ENCODE measurements at places on chromosomes 5 and 9.
A peak's percentile ranks its signal among the peaks of the same experiment; 100 is the strongest.

GRCh38 chr5:110590187-110590586 lies 136.3 kb downstream of the TMEM232 start:
- peak; percentile 5 for DNase-seq

GRCh38 chr9:78354989-78355388 lies 58.1 kb downstream of the PSAT1 start:
- peak; percentile 11 for DNase-seq

DNA sequence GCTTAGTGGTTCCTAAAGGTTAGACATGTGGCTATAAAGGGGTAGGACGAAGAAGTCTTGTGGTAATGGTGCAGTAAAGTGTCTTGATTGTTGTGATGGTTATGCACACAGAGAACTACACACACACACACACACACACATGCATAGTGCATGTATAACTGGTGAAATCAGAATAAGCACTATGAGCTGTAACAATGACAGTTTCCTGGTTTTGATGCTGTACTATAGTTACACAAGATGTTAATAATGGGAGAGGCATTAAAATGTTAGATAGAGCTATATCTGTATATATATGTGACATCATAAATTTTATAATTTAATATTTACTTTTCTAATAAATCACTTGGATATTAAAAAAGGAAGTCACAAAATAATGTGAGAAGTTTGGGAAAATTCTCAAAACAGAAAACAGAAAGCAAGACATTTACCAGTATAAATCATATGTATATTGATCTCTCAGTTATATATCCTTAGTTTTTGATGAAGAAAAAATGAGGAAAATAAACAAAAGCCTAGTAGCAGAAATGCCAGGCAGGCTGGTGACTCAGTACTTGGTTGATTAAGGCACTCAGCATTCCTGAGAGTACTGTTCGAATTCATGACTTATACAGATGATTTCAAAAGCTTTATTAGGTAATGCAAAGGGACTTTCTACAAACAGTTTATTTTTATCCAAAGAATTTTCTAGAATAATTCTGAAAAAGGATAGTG lies 350.5 kb upstream of the DAB2 start:
- no peak for DNase-seq

GRCh38 chr5:142813220-142813619 lies 43.0 kb downstream of the ARHGAP26 start:
- DNase-seq, result no peak

GRCh38 chr5:138952962-138953361 lies 77.8 kb upstream of the LRRTM2 start:
- peak; percentile 44 for DNase-seq

DNA sequence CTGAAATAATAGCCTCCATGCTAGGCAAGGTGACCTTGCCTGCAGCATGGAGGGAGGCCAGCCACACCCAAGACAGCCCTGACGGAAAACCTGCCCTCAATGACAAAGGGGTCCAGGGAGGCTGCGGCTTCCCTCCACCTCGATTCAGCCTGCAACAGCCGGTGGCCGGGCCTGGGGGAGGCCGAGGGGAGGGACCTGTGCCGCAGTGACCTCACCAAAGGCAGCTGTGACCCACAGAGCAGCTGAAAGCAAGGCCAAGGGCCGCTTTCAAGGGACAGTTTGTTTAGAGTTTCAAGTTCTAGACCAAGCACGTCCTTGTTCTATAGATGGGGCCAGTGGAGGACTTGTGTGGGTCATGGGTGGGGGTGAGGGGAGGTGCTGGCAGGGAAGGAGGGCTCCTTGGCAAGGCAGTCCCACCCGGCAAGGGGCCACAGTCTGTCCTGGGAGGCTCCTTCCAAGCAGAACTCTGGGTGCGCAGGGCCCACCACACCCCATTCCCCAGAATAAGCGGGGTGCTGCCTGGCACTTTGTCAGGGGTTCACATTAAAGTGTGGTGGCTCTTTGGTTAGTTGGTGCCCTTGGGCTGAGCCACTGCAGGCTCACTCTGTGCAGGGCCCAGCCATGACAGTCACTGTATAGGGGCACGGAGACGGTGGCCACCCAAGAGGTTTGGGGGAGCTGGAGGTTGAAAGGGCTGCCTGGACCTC lies 226.5 kb downstream of the FANCC start:
- no peak for DNase-seq

DNA sequence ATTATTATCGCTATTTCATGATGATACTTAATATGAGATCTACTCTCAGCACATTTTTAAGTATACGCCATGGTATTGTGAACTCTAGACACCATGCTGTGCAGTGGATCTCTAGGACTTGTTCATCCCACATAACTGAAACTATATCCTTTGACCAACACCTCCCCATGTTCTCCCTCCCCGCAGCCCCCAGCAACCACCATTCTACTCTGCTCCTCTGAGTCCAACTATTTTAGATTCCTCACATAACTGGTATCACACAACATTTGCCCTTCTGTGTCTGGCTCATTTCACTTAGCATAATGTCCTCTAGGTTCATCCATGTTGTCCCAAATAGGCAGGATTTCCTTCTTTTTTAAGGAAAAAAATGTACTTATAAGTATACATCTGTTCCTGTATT lies 6.6 kb upstream of the TBC1D2 start:
- DNase-seq, result no peak

- DNase-seq, result no peak
Measured at GRCh38 chr9:34362614-34363214, 14.0 kb downstream of the MYORG start.

DNA sequence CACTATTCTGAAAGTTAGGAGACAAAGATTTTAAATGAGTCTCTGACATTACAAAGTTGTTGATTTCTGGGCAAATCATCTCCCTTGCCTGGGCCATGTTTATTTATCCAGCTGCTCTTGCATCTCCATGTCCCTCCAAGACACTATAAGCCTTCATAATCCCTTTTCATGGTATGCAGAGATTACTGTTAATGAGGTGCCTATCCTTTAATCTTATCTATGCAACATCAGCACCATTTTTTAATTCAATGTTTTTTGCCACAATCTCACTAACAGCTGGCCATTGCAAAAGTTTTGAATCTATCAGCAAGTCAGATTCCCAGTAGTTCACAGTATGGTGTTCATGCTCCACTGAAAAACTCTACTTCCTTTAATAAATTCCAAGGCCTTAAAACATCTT lies 108.5 kb upstream of the PTPRD start:
- no peak for DNase-seq

Data from brain (organoid and tissue), 16 donors.